Bronchial epithelial cell (primary cell): ENCODE measurements at places on chromosomes 4 and X. TPM values are rescaled to one million over a fixed set of nuclear protein-coding genes. Genes with fewer than 3 reads are reported as not detected.

Gene DGKK
- total RNA-seq, result not detected in 2 replicates

DNA sequence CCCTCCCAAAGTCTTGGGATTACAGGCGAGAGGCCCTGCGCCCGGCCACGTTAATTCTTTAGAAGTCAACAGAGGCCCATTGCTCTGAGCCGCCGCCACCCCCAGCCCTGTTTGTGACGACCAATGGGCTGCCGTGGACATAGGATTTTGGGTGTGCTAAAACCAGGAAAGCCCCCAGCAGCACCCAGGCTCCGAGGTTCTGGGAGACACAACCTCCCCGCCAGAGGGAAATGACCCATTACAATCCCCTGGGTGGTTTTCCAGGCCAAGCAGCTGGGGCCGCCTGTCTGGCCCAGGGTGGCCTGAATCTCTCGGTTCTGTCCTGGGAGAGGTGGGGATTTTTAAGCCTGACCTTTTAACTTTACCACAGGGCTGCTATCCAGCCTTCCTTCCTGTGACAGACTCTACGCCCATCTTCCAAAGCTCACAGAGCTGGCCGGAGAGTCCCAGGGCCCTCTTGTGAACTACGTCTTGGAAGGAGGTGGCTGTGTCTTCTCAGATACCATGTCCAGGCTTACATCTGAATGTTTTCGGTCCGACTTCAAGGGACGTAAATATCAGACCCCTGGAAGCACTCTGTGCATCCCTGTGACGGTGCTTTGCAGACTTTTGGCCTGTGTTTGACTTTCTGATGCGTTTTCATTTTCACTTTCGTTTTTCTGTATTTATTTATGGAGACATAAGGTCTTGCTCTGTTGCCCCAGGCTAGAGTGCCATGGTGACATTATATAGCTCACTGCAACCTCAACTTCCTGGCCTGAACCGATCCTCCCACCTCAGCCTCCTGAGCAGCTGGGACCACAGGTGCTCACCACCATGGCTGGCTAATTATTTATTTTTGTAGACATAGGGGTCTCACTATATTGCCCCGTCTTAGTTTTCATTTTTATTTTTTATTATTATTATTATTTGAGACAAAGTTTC lies 36.0 kb downstream of the P2RY8 start:
- DNase-seq, result no peak

DNA sequence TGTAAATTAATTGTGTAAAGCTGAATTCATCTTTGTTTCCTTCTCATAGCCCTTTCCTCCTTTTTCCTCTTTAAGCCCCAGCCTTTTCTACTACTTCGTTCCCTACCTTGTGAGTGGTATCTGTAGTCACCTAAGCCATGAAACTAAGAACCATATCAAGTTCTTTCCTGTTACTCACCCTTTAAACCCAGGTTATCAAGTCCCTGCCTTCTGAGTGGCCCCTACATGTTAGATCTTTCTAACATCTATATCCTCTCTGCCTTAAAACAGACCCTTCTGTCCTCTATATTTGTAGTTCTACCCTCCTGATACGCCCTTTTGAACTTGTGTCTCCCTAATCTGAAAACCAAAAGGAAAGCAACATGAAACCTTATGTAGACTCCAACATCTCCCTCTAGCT lies 7.2 kb downstream of the AP1AR start:
- DNase-seq, result no peak

GRCh38 chr4:18961879-18962278 lies 940.3 kb upstream of the LCORL start:
- DNase-seq, result no peak

DNA sequence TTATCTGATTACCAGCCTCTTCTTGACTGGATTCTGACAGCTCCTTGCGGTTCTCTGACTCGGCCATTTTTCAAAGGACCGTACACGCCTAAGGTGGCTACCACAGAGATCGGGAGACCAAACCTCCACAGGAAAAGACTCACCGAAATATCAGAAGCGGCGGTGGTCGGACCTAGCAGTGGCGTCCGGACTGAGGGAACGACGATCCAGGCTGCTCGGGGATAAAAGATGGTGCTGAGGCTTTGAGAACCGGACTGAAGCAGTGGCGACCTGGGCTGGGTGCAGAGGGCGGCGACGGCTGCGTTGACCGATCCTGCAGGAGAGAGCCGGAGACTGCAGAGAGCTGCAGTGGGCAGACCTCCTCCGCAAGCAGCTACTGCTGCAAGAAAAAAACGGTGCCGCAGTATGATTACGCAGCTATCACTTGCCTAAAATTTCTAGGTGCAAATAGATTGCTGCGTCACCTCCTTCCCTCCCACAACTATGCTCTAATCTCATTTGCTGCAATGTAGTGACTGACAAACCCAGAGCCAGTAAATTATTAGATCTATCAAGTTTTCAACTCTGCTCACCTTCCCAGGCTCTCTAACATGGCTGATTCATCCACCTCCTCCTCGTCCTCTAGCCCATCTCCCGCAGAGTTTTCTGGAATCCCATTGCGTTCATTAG lies at the start of gene NAP1L2:
TSS of gene NAP1L2 (minus strand) at position 426 of the 669 bp plus-strand sequence. CDS start at position 67, 359 bp downstream.
- peak; percentile 73 for DNase-seq

DNA sequence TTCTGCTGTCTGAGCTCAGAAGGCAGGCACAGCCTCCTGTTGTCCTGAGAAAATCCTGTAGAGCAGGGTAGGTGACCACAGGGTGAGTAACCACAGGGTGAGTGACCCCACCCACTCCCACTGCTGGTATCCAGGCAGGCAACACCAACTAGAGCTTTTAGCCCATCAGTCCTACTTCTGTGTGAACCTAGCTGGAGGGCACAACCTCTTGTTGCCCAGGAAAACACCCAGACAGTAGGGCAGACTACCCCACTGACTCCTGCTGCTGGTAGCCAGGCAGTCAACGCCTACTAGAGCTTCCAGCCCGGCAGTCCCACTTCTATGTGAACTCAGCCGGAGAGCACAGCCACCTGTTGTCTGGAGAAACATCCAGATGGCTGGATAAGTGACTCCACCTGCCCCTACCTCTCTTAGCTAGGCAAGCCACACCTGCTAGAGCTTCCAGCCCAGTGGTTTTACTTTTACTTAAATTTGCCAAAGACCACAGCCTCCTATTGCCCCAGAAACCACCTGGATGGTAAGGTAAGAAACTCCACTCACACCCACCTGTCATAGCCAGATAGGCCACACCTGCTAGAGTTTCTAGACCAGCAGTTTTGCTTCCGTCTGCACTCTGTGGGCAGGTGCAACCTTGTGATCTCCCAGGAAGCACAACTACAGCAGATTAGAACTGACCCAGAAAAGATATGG lies 371.6 kb downstream of the INPP4B start:
- peak; percentile 96 for DNase-seq

GRCh38 chr4:141329174-141329569 lies 108.5 kb downstream of the ZNF330 start:
- DNase-seq, result peak; percentile 48

- DNase-seq, result peak; percentile 72
Observed at GRCh38 chr4:151355155-151355554, 29.8 kb upstream of the SH3D19 start.
